Fibroblast of skin of right biceps (primary cell): ENCODE measurements at places on chromosomes 5 and 9.
A peak's percentile ranks its signal among the peaks of the same experiment; 100 is the strongest.

GRCh38 chr5:61148515-61148914 lies 13.8 kb downstream of the SMIM15 start:
- DNase-seq, result no peak

GRCh38 chr9:110623462-110624025 lies 44.0 kb upstream of the SVEP1 start:
- DNase-seq, result peak; percentile 55

- DNase-seq, result no peak
Observed at GRCh38 chr5:6482735-6483134, 34.1 kb downstream of the UBE2QL1 start.

DNA sequence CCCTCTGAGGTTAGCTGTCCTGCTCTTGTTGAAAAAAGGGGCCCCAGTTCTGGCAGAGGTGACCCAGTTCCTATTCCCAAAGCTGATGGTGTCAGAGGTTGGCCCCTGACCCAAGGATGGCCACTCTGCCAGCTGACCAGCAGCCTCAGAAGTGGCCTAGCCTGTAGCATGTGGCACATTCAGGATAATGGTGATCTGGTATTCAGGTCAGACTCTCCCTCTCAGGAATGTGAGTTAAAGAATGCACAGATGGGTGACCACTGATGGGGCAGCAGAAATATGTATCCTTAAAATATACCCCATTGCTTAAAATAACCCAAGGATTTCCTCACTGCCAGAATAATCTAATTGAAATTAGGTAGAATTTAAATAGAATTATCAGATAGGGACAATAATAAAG lies 369.2 kb downstream of the SEMA5A start:
- DNase-seq, result no peak

DNA sequence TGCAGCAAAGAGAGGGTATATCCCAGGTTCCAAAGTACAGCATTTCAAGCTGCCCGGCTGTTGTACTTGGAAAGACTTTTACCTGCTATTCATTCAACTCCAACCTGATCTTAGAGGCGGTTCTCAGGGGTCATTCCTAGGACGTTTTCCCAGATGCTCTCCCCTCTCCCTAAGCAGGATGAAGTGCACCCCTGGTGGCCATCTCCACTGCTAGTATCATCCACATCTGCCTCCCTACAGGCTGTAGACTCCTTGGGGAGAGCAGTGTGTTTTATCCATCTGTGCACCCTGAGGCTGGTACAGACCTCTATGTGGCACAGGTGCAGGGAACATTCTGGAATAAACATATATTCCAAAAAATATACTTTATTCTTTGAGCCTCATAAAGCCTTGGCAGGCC lies 56.8 kb downstream of the PTPN3 start:
- DNase-seq, result no peak

DNA sequence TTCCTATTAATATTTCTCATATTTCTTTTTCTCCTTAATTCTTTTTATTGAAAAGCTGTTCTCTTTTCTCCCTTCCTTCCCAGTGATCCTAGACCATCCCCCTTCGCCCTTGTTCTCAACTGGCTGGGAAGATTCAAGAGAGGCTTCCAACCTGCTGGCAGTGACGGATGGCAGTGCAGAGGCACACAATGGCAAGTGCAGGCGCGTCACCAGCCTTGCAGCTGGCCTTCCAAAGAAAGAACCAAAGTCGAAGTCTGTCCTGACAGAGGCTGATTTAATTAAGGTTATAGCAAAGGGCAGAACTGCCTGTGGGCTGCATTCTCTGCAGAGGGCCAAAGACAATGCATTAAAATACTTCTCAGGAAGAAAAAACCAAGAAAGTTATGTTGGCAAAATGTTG lies 7.4 kb downstream of the CEMIP2 start:
- DNase-seq, result no peak

DNA sequence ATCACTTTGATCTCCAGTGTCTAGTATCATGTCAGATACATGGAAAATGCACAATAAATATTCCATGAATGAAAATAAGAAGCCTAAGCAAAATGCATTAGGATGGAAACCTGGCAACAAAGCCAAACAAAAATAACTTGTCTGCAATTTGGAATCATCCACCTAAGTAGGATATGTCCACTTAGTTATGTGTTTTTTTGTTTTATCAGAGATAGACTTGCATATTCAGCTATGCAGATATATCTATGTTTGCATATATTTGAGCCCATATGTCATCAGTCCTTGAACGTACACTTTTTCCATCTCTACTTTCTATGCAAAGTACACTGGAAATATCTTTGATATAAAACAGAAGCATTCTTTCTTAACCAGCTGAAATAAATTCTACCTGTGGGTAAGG lies 707.1 kb downstream of the EFNA5 start:
- DNase-seq, result no peak

GRCh38 chr5:177368869-177369644 lies 11.3 kb downstream of the RGS14 start:
- DNase-seq, result peak; percentile 19

- no peak for DNase-seq
Observed at GRCh38 chr5:128192368-128192767, 108.8 kb downstream of the SLC12A2 start.

DNA sequence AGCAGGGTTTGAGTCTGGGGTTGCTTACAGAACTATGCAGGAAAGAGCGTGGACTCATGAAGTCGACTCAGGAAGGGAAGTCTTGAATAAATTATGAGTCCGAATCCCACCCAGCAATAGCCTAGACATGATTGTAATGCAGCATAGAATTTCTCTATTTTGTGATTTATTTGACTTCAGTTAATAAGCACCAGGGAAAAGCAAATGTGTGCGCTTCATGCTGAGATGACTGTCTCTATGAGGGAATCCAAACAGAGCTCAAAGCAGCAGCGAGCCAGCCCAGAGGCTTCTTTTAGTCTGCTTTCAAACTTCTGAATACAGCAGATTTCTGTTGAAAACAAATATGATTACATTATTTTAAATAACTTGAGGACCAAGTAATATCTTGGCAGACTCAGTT lies 188.0 kb downstream of the SEMA6A start:
- DNase-seq, result no peak

DNA sequence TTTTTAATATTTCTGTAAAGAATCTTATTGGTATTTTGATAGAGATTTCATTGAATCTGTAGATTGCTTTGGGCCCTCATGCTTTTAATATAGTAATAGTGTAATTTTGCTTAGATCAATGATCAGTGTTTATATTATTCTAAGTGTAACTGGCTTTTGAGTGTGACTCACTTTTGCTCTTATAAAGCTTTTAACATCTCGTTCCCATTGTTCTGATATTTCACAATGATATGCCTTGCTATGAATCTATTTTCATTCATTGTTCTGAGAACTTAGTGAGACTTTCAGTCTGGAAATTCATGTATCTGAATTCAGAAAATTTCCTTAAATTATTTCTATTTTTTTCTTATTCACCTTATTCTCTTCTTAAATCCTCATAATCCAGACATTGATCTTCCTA lies 13.5 kb upstream of the MAMDC2 start:
- no peak for DNase-seq

DNA sequence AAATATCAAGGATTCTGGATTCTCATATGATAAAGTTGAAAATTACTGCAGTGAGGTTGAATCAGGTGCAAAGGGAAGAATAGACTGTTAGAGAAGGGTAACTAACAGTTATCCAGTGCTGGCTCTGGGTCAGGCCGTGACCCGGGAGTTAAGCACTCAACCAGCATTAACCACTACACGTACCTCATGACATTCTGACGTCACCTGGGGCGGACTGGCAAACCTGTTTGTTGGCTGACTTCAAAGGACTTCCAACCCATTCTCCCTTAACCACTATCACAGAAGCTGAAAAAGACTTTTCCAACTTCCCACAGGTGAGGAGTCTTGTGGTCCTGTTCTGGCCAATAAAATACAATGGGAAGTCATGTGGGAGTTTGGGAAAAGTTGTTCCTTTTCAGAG lies 268.9 kb downstream of the ENC1 start:
- DNase-seq, result no peak

DNA sequence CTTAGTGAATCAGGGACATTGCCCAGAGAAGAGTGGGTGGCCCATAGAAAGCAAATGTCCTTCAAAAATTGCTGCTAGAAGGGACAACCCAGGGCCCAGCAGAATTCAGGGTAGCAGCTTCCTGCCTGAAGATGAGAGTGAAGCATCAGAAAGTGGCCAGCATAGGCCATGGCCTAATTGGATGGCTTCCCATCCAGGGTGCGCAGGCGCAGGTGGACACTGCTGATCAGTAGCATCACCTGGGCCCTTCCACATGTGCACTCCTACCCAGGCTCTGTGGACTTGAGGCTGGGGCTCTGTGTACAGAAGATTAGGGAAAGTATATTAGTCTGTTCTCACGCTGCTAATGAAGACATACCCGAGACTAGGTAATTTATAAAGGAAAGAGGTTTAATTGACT lies 58.6 kb upstream of the GARNL3 start:
- no peak for DNase-seq

DNA sequence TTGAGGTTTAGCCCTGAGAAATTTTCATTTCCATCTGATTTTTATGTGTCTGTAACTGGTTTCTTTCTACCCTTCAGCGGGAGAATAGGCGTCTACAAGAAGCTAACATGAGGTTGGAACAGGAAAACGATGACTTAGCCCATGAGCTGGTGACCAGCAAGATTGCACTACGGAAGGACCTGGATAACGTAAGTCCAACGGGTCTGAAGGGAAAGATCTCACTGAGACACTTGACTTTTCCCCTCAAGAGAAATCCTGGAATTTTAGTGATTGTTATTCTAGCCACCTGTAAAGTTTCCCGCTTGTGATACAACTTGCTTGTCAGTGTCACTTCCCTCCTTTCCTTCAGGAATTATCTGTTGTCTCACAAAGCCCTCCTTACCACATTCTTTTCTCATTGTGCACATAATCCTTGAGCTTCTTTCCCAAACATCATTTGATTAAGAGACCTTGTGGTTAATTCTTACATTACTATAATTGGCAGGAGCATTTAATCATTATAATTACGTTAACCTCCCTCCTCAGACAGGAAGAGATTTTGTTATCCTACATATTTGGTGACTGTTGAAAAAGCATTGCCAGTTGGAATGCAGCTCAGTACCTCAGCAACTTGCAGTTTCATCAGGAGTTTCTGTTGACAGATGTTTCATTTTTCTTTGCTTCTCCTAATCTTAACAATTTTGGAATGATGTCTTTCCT lies 56.9 kb downstream of the GPR21 start:
- peak; percentile 77 for DNase-seq

DNA sequence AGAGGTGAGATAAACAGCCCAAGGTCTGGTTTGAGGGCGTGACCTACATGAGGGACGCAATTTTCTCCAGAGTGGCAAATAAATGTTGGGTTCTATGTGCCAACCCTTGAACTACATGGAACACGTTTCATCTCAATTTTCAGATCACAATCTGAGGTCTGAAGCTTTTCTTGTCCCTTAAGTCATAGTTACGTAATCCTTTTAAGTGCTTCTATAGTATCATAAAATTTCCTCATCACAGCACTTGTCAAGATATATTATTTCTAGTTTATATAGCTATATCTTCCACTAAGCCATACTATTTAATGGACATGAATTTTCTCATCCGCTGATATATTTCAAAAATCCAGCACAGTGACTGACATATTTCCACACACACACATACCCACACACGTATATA lies 53.1 kb upstream of the GRIN3A start:
- DNase-seq, result no peak

GRCh38 chr5:1987471-1987870 lies 104.7 kb upstream of the IRX4 start:
- no peak for DNase-seq

DNA sequence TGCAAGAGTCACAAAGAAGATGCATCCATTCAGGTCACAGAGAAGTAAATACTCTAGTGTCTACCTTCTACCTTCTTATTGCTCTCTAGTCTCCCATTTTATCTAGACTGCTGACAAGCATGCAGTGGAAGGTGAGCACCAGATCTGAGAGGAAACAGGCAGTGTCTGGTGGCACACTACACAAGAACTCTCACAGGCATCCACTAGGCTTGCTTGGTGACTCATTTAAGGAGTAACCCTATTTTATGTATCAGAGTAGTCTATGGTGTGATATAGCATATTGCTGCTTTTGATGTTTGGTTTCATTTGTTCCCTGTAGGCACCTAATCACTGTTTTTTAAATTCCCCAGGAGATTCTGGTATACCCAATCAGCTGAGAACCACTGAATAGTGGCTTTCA lies 1.6 kb upstream of the THBS4 start:
- DNase-seq, result no peak

DNA sequence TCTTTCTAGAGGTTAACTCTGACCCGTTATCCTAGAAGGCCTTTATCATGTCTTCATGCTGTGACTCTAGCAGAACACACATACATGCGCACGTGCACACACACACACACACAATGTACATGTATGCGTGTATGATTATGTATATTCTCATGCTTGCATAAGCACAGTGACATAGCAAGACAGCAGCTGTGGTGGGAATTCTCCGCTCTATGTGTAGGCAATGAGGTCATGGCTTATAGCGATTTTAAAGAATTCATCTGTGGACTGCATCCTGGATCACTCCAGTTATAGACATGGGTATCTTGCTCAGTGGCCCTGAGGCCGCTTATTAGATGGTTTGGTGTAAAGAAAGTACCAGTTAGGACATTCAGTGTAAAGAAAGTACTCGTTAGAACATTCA lies 106.2 kb downstream of the FBXL7 start:
- no peak for DNase-seq

DNA sequence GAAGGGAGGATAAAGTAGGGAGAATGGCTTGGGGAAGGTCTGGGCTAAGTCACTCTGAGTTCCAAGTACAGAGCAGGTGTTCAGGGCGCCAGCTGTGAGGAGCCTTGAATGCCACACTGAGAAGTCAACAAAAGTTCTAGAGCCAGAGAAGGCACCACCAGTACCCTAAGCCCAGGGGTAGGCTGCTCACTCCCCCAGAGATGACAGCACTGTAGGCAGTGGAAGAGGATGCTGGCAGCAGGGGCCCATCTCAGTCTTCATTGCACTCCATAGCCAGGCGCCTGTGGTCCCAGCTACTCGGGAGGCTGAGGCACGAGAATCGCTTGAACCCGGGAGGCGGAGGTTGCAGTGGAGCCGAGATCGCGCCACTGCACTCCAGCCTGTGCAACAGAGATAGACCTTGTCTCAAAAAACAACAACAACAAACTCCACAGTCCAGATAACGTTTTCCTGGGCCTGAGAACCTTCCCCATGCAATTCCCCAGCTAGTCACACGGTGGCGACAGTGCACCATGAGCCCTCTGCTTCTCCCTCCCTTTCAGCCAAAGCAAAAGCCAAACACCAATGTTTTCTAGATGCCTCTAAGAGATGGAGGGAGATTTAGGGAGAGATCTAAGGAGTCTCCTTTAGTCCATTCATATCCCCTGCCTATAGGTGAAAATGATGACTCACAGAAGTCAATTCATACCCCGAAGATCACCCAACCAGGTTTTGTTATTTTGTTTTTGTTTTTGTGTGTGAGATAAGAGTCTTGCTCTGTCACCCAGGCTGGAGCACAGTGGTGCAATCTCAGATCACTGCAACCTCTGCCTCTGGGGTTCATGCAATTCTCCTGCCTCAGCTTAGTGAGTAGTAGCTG lies 19.8 kb upstream of the NSD1 start:
- DNase-seq, result peak; percentile 63
